CD4-positive, alpha-beta T cell treated with Interleukin-4 for 1 hour (primary cell): ENCODE measurements at places on chromosomes 5 and 9.

GRCh38 chr9:130462685-130463540, 18.2 kb downstream of the ASS1 start:
- DNase-seq: no peak

DNA sequence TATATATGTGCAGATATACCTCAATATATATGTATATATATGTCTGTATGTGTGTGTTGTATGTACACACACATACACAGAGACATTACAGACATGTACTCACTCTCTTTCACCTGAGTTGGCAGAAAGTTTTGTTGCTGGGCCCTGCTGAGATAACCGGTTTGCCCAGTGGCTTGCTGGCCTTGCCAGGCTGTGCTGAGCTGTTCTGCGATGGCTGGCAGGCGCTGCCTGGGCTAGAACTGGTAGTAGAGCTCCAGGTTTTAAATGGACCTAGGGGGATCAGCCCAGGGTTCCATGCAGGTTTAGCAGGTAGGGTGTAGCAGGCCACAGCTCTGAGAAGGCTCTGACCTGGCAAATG, 394.3 kb downstream of the GADD45G start:
- no peak for DNase-seq

GRCh38 chr9:114469091-114469853, 36.0 kb downstream of the WHRN start:
- DNase-seq: no peak

DNA sequence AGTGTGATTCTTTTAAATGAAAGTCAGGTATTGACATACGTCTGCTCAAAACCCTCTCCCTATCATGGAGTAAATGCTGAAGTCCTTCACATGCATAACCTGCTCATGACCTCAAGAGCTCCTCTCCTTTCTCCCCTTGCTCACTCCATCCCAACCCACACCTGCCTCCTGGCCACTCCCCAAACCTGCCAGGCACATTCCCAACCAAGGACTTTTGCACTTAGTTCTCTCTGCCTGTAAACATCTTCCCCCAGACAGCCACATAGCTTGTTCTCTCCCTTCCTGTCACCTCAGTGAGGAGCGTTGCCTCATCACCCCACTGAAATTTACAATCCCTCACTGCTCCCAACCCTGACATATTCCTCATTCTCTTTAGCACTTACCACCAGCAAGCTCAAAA, 8.7 kb downstream of the SETD9 start:
- no peak for DNase-seq
